ENCODE measurements at places on chromosomes 1 and 21.
A peak's percentile ranks its signal among the peaks of the same experiment; 100 is the strongest.

DNA sequence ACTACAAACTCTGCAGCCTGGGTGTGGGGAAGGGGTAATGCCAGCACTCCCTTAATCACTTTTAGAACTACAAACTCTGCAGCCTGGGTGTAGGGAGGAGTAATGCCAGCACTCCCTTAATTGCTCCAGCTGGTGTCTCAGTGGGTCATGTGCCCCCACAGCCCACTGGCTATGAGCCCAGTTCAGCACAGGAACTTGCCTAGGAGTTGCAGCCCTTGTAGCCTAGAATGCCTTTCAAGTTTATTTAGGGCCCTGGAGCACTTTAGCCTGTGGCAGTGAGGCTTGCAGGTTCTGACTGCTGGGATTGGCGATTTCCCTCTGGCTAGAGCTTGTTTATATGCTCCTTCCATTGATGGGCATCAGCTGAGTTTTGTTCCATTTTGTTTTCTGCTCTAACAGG, 17.1 kb downstream of the VN1R5 start:
- DNase-seq, result no peak

GRCh38 chr1:208030288-208031091, 119.6 kb upstream of the CD34 start:
- no peak for DNase-seq

DNA sequence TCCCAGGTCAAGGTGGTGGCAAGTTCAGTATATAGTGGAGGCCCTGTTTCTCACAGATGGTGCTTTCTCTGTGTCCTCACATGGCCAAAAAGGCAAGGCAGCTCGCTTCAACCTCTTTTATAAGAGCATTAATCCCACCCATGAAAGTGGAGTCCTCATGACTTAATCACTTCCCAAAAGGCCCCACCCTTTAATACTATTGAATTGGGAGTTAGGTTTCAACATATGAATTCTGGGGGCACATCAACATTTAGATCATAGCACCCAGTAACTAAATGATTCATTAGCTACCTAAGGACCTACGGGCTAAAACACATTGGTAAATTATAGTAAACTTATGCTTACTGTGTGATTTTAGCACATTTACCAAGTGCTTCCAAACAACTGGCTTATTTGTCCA, 317.9 kb downstream of the LTN1 start:
- DNase-seq, result no peak

DNA sequence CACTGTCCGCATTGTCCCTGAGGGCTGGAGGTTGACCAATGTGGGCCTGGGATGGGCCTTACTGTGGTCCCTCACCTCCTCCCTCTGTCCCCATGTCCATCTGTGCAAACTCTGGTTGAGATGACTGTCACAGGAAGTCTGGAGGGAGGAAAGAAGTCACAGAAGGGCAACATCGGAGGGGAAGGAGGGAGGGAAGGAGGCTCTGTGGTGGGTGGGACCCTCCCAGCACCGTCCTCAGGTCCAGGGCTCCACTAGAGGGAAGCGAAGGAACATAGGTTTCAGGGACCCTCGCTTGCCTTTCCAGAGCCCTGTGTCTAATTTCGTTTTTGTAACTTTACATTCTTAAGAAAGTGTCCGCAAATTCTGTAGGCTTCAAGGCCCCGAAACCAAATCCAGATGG, 111.3 kb upstream of the SLC44A3 start:
- no peak for DNase-seq

DNA sequence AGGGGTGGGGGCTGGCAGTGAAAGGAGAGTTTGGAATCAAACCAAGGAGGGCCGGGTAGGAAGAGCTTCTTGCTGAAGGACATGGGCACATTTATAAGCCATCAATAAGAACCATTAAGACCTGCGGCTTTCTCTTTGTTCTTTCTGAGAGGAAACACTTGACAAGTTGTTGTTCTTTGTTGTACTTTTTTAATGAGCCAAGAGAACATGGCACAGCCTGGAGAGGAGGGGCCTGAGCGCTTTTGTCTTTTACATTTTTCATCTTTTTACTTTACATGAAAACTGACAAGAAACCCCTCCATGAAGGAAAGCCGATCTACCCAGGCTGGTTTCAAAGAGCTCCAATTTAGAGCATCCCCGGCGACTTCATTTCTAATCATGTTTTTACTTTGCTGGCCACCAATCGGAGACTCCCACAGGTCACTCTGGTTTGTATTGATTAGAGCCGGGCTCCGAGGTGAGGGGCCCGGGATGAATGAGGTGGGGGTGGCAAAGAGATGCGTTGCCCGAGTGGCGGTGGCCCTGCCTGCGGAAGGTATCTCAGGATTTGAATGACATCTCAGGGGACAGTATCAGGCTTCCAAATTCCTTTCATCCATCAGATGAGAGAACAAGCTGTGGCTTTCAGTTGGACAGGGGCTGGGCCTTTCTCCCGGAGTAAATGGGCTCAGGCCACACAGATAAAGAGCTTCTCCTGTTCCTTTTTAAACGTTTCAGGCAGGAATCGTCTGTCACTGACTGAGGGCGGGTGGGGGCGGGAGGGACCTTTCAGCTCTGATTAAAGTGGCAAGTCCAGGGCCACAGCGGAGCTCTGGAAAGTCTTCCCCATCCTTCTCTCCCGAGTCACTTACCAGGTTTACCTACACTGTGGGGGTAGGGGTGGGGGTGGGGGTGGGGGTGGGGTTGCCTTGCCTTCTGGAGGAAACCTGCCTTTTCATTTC, 138.8 kb upstream of the ARHGEF16 start:
- DNase-seq, result no peak

- no peak for DNase-seq
Measured at GRCh38 chr1:147891088-147891487, 11.5 kb upstream of the GJA8 start.

DNA sequence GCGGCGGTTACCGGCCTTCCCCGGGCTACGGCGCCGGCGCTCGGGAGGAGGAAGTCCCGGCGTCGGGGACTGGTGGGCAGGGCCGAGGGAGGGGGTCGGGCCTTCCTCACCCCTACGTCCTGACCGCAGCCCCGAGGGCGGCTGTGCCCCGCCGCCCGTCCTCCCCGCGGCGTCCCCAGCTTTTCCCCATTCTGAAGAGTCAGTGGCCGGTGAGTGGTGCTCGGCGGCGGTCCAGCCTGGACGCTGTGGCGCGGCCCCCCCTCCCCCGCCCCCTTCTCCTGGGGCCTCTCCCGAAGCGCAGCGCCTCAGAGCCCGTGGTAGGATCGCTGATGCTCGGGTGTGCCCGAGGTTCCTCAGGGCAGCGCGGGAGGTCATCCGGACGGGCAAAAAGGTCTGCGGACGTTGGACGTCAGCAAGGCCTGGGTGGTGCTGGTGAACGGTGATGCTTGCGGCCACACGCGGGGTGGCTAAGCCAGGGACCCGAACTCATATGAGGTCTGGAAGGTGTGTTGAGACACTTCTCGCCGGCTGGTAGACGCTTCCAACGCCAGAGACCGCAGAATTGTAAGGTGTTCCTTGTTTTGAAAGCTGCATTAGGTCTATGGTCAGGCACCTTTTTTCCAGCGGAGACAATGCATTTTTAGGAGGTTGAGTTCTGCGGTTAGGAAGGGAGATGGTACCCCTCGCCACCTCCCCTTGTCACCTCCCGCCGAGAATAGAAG, 725 bp downstream of the SLC25A33 start:
- peak; percentile 73 for DNase-seq

DNA sequence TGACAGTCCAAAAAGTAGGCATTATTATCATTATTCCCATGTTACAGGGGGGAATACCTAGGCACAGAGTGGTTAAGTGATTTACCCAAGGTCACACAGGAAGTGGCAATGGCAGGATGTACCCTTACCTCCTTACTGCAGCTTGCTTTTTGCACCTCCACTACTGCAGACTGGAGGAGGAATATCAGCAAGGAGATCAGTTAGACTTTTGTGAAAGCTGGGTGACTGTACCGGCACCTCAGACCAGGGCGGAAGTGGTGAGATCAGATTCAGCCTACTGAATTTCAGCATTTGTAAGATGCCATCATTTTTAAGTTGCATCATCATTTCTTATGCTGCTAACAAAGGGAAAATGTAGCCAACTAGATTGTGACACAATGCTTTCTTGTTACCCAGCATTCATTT, 4.5 kb downstream of the ADARB1 start:
- no peak for DNase-seq

DNA sequence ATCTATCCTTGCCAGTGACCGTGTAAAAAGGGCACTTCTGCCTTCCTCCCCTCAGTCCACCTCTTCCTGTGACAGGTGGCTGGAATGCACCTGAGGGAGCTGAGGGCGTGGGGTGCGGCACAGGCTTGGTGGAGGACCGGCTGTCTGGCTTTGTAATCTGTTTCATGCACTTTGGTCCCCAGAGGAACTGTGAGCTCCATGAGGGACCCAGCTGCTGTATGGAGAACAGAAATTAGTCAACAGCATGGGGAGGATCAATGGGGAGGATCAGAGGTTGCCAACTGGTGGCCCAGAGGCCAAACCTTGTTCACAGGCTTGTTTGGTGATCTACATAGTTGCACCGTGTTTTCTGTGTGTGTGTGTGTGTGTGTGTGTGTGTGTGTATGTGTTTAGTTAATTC, 19.0 kb upstream of the LUZP1 start:
- DNase-seq, result no peak

DNA sequence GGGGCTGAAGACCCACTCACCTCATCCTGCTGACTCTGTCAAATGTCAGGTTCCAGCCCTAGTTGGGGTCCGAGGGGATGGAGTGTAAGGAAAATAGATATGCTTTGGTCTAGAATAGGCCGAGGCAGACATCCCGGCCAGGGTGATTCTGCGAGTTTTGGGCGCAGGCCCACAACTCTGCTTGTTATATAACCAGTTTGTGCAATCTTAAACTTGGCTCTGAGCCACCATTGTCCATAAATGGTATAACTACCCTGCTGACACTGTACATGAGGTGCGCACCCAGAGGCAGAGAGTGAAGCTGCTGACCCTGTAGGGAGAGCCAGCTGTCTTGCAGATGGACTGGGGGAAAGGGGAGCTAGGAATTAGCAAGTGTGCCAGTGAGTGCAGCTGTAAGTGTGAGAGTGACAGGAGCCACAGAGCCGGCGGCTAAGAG, 1388.8 kb downstream of the AMY1C start:
- DNase-seq, result no peak

- DNase-seq, result no peak
Measured at GRCh38 chr1:214187121-214187900, 93.6 kb upstream of the SMYD2 start.

- peak; percentile 12 for DNase-seq
Measured at GRCh38 chr1:55702064-55702463, 486.9 kb upstream of the USP24 start.

DNA sequence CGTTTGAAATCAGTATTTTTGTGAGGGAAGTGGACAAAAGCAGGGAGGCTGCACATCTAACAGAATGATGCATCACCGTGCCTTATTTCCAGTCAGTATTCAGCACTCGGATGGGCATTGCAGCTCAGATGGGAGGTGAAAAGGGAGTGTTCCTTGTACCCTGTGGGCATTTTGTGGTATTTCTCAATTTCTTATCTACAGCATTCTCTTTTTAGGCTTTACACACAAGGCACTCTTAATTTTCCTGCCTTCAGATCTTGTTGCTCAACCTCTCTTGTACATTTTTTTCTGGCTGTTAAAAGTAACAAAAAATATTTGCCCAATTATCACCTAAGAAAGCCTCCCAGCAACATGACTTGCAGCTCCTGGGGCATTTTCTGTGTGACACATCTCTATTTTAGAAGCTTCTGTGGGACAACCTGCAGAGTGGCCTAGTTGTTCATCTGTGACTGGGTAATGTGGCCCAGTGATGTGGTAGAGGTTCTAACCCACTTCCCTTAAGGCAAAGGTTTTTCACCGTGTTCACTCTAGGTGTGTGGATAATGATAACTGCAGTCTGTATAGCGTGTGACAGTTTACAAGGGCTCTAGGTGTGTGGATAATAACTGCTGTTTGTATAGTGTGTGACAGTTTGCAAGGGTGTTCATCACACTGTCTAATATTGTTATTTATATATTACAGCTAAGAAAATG, 257.2 kb downstream of the PTGER3 start:
- DNase-seq, result no peak

GRCh38 chr21:25701529-25701928, 33.2 kb downstream of the ATP5PF start:
- no peak for DNase-seq

DNA sequence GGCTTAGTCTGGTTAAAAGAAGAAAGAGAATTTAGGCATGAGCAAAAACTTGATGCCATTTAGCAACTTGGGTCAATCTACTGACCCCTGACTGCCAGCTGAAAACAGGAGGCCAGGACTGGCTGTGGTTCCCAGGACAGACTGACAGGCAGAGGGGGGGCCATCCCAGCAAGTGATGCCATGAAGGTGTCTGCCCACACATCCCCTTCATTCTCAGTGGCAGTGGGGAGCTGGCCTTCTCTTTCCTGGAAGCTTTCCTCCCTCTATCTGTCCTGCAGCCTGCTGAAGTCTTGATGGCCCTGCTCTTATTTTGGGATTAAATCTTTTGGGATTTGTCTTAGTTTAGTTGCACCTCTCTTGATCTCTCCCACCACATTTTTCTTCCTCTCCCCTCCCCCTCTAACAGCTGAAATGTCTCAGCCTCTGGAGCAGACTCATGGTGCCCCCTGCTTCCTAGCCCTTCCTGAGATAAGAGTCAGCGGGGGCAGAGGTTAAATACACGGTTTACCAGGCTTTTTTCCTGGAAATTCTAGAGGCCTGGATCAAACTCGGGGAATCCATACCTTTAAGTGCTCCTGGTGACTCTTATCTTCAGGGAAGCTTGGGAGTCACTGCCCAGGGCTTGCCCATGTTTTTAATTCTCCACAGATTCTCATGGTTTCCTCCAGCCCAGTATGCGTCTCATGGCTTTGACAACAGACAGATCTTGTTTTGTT, 99.5 kb upstream of the TSPAN2 start:
- DNase-seq, result no peak

DNA sequence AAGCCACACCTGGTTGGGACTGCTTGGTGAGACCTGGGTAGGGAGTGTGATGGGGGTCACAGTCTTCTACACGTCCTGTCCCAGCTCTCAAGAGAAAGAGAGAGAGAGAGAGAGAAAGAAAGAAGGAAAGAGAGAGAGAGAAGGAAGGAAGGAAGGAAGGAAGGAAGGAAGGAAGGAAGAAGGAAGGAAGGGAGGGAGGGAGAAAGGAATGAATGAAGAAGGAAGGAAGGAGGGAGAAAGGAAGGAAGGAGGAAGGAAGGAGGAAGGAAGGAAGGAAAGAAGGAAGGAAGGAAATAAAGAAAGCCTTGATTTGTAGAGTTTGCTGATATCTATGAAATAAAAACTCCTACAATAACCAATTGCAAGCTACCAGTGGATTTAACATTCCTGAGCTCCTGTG, 28.5 kb upstream of the SOX13 start:
- DNase-seq, result no peak
